Activated T-helper 2 cell treated with anti-CD3 and anti-CD28 coated beads, Interferon-gamma antibody, Interleukin-2, Interleukin-4, amounts not matched to agents 10 μg/mL and 5 μg/mL and 100 μg/mL, durations not matched to agents 14 hours and 24 hours and 36 hours (primary cell): ENCODE measurements at places on chromosomes 5 and 9. TPM values are rescaled to one million over a fixed set of nuclear protein-coding genes. Genes with fewer than 3 reads are reported as not detected.

DNA sequence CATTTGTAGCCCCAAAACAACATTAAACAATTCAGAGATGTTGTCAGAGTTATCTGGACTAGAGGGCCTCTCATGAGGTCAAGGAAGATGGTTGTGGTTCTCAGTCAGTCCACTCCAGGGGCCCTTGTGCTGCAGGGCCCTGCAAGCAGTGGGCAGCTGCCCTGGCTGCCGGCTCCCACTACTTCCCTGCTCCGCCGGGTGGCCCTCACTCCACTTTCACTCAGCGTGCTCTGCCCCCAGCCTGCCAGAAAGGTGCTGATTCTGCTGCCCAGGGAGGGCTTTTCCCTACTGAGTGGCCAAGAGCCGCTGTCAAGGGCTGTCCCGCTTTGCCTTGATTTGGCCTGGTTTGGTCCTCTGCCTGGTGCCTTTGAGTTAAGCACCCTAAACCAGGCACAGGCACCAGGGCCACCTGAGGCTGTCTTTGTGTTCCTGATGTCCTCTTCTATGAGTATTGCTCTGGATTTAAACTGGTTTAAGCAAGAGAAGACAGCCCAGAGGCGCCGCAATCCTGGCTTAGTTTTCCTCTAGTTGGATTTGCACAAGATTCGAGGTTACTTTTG lies 117.2 kb downstream of the GADD45G start:
- no peak for DNase-seq
- H3K4me3 ChIP-seq: no peak overlapping the region
- H3K36me3 ChIP-seq: peaks cover 36% of the 10 kb centered on the region
- no peaks in the 10 kb centered on the region for H3K27me3 ChIP-seq
- peaks cover 16% of the 10 kb centered on the region for H3K4me1 ChIP-seq
- no peak overlapping the region for H3K27ac ChIP-seq

- no peak overlapping the region for H3K27ac ChIP-seq
- no peak overlapping the region for H3K4me3 ChIP-seq
- no peaks in the 10 kb centered on the region for H3K4me1 ChIP-seq
- no peaks in the 10 kb centered on the region for H3K36me3 ChIP-seq
- H3K27me3 ChIP-seq: no peaks in the 10 kb centered on the region
Measured at GRCh38 chr5:125549322-125549911, 803.0 kb upstream of the ZNF608 start.

DNA sequence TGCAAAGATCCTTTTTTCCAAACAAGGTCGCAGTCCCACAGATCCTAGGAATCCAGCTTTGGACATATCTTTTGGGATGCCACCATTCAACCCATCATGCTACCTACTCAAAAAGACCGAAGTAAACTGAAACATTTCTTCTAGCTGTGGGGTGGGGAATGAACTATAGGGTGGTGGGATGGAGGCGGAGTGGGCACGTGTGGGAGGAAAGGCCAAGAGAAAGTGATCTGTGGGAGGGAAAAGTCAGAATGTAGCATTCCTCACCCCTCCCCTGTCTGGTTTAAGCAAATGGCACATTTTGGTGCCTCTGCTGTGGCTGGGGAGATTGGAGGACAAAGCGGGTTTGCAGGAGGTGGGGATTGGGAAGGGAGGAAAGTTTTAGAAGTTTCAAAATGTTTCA lies 59.2 kb upstream of the IL17B start:
- DNase-seq: no peak
- no peaks in the 10 kb centered on the region for H3K36me3 ChIP-seq
- H3K27ac ChIP-seq: no peak overlapping the region
- peaks cover 31% of the 10 kb centered on the region for H3K4me1 ChIP-seq
- H3K27me3 ChIP-seq: no peaks in the 10 kb centered on the region

- no peak overlapping the region for H3K4me3 ChIP-seq
- H3K27ac ChIP-seq: peak overlapping the region; percentile 14
- H3K4me1 ChIP-seq: peaks cover 22% of the 10 kb centered on the region
Measured at GRCh38 chr5:74182603-74183002, 457.9 kb downstream of the ENC1 start.

- no peak for DNase-seq
- no peaks in the 10 kb centered on the region for H3K36me3 ChIP-seq
- peaks cover 20% of the 10 kb centered on the region for H3K4me1 ChIP-seq
- peaks cover 27% of the 10 kb centered on the region for H3K27me3 ChIP-seq
- no peak overlapping the region for H3K4me3 ChIP-seq
Measured at GRCh38 chr5:142584891-142585290, 101.0 kb downstream of the FGF1 start.

- H3K4me1 ChIP-seq: no peaks in the 10 kb centered on the region
- no peak overlapping the region for H3K4me3 ChIP-seq
- no peak for DNase-seq
- H3K27me3 ChIP-seq: no peaks in the 10 kb centered on the region
- H3K36me3 ChIP-seq: no peaks in the 10 kb centered on the region
Measured at GRCh38 chr5:15959370-15960164, 220.0 kb downstream of the MARCHF11 start.

- H3K4me1 ChIP-seq: no peaks in the 10 kb centered on the region
- no peak overlapping the region for H3K27ac ChIP-seq
- no peak for DNase-seq
- no peaks in the 10 kb centered on the region for H3K27me3 ChIP-seq
Measured at GRCh38 chr5:18048449-18048848, 414.2 kb downstream of the TAF11L14 start.

- no peaks in the 10 kb centered on the region for H3K4me1 ChIP-seq
- H3K27ac ChIP-seq: no peak overlapping the region
- no peaks in the 10 kb centered on the region for H3K27me3 ChIP-seq
- H3K36me3 ChIP-seq: no peaks in the 10 kb centered on the region
- H3K4me3 ChIP-seq: no peak overlapping the region
Measured at GRCh38 chr9:108058135-108058814, 568.7 kb upstream of the KLF4 start.

- DNase-seq: no peak
- no peaks in the 10 kb centered on the region for H3K27me3 ChIP-seq
- H3K4me1 ChIP-seq: no peaks in the 10 kb centered on the region
Measured at GRCh38 chr5:108983461-108984092, 235.9 kb downstream of the FER start.

- H3K4me1 ChIP-seq: no peaks in the 10 kb centered on the region
- H3K4me3 ChIP-seq: no peak overlapping the region
- DNase-seq: no peak
- H3K36me3 ChIP-seq: no peaks in the 10 kb centered on the region
Measured at GRCh38 chr5:36635721-36636390, 29.4 kb downstream of the SLC1A3 start.

DNA sequence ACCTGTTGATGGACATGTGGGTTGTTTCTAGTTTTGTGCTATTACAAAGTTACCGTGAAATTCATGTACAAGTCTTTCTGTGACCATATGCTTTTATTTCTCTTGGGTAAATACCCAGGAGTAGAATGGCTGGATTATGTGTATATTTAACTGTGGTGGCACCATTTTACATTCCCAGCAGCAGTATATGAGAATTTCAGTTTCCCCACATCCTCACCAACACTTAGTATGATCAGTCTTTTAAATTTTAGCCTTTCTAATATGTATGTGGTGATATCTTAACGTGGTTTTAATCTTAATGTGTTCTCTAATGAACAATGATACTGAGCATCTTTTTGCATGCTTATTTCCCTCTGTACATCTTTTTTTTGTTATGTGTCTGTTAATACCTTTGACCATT lies 36.6 kb downstream of the GALNT10 start:
- H3K27ac ChIP-seq: no peak overlapping the region
- H3K4me3 ChIP-seq: no peak overlapping the region
- no peak for DNase-seq
- H3K27me3 ChIP-seq: no peaks in the 10 kb centered on the region
- H3K36me3 ChIP-seq: peaks cover 63% of the 10 kb centered on the region

GRCh38 chr5:75028090-75028489 lies 24.3 kb downstream of the GCNT4 start:
- H3K4me1 ChIP-seq: peaks cover 12% of the 10 kb centered on the region
- no peaks in the 10 kb centered on the region for H3K36me3 ChIP-seq
- no peak overlapping the region for H3K27ac ChIP-seq
- H3K27me3 ChIP-seq: peaks cover 11% of the 10 kb centered on the region
- no peak overlapping the region for H3K4me3 ChIP-seq

- H3K4me3 ChIP-seq: no peak overlapping the region
- no peaks in the 10 kb centered on the region for H3K4me1 ChIP-seq
- no peak for DNase-seq
- H3K27me3 ChIP-seq: no peaks in the 10 kb centered on the region
- H3K27ac ChIP-seq: no peak overlapping the region
- H3K36me3 ChIP-seq: no peaks in the 10 kb centered on the region
Measured at GRCh38 chr5:162256711-162257110, 189.1 kb downstream of the GABRG2 start.

- peaks cover 9% of the 10 kb centered on the region for H3K4me1 ChIP-seq
- no peak overlapping the region for H3K27ac ChIP-seq
- H3K27me3 ChIP-seq: no peaks in the 10 kb centered on the region
- peaks cover 85% of the 10 kb centered on the region for H3K36me3 ChIP-seq
Measured at GRCh38 chr5:111401906-111402305, 110.4 kb downstream of the STARD4 start.

DNA sequence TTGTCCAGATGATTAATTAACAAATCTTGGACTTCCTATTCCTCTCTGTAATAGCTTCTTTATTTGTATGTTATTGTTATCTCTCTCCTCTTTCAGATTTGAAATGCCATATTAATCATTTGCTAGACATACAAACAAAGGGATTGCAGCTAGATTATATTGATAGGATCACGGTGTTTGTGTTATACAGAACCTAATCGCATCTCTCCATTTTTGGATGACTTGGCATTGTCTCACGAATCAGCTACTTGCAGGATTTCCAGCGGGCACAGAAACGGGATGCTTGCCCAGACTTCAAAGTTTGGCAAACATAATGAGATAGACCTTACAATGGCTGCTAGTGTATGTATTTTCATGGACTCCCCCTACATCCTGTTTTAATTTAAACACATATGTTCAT lies 368.1 kb downstream of the TLE4 start:
- no peaks in the 10 kb centered on the region for H3K36me3 ChIP-seq
- H3K4me3 ChIP-seq: no peak overlapping the region
- no peak overlapping the region for H3K27ac ChIP-seq
- no peak for DNase-seq
- H3K27me3 ChIP-seq: no peaks in the 10 kb centered on the region

DNA sequence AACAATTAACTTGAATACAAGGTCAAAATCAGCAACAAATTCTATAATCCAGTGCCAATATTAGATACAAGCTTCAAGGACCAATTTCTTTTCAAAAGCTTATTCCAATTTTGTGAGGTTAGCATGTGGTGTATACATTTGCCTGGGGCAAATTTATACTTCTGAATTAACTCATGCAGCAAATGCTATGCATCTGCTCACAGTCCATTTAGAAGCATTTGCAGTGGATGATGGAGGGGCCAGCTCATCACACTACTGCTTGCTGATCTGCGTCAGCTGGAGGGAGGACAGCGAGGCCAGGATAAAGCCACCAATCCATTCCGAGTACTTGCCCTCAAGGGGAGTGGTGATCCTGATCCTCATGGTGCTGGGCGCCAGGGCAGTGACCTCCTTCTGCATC lies 474.3 kb upstream of the KIF2A start:
- H3K27ac ChIP-seq: no peak overlapping the region
- no peaks in the 10 kb centered on the region for H3K4me1 ChIP-seq
- no peak for DNase-seq

DNA sequence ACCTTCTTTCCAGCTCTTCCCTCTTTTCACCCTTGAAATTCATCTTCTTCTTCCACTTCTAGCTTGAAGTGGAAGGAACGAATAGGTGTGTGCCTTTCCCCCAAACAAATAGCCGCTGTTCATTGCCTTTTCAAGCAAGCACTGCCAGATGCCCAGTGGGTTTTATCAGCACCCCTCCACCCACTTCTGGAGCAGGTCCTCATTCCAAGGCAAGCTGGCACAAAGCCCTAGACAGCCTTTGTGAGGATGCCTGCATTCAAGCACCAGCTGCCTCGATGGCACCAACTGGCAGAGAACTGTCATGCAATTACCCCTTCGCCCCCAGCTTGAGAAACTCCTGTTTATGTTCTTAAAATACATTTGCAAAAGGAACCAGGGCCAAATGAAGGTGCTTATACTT lies 36.5 kb downstream of the SERINC5 start:
- peaks cover 54% of the 10 kb centered on the region for H3K4me1 ChIP-seq
- H3K4me3 ChIP-seq: no peak overlapping the region
- no peaks in the 10 kb centered on the region for H3K27me3 ChIP-seq
- H3K36me3 ChIP-seq: peaks cover 33% of the 10 kb centered on the region

DNA sequence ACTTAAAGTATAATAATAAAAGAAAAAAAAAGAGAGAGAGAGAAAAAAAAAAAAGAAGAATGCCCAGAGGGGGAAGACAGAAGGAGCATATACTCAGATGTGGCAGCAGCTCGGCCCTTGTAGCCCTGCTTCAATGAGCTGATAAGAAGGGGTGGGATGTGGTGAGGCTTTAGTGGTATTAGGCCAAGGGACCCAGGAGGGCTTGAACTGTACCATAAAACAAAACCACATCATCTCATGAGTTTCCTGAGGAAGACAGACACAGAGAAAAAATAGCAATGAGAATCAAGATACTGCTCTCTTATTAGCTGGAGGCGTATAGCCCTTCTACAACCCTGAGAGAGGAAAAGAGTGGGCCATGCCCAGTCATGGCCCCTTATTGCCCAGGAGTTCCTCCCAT lies 72.8 kb downstream of the SLC1A1 start:
- H3K27me3 ChIP-seq: no peaks in the 10 kb centered on the region
- no peak overlapping the region for H3K27ac ChIP-seq
- no peak for DNase-seq
- no peaks in the 10 kb centered on the region for H3K4me1 ChIP-seq
- no peaks in the 10 kb centered on the region for H3K36me3 ChIP-seq

DNA sequence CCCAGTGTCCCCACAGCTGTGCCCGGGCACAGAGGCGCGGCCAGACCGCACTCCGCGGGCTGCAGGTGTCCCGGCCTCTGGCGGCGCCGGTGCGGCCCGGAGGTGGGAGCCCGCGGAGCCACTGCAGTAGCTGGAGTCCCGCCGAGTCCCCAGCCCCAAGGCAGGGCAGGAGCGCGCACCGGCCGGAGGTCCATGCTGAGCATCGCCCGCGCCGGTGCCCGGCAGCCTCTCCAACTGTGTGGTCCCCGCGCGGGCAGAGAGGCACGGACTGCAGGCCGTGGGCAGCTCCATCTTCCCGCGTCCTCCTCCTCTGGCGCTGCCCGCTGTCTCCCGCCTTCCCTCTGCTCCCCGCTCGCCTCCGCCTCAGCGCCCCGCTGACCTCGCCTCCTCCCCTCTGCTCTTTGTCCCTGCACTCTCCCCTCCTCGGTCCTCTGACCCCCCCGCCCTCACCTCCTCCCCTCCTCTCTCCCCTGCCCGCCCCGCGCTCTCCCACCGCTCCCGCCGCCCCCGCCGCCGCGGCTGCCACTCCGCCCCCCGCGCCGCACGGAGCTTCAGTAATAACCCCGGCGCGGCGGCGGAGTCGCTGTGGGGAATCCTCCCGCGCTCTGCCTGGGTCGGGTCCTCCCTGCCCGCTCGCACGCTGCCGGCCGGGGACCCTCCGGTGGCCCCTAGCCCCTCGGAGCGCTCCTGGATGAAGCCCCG lies at the start of gene ADAMTS16:
ADAMTS16 (plus strand) TSS at position 554 of the 702 bp plus-strand sequence; CDS start at position 692, 138 bp downstream.
- H3K27me3 ChIP-seq: peaks cover 17% of the 10 kb centered on the region
- H3K27ac ChIP-seq: no peak within 1 kb of the TSS

GRCh38 chr5:103031607-103032006 lies 88.3 kb downstream of the GIN1 start:
- H3K27me3 ChIP-seq: no peaks in the 10 kb centered on the region
- H3K4me3 ChIP-seq: no peak overlapping the region
- H3K36me3 ChIP-seq: peaks cover 4% of the 10 kb centered on the region
- H3K4me1 ChIP-seq: no peaks in the 10 kb centered on the region

Gene REEP2
- total RNA-seq: 9.7 and 11.1 TPM in 2 replicates

Gene PRELID2
- 5.6 and 7.1 TPM in 2 replicates for total RNA-seq

Gene ADGRV1
- total RNA-seq: 12.4 TPM in 2 replicates

Gene MAP1B
- total RNA-seq: 0.32 and 0.57 TPM in 2 replicates

Gene TSSK1B
- not detected in 2 replicates for total RNA-seq

Gene KIAA0825
- total RNA-seq: 0.32 and 0.62 TPM in 2 replicates

Gene RIOK2
- total RNA-seq: 28.1 and 30.5 TPM in 2 replicates

Gene ZBED3
- 0.48 and 0.60 TPM in 2 replicates for total RNA-seq

Gene ORM1
- not detected in 2 replicates for total RNA-seq
